ENCODE measurements at places on chromosomes 6 and 20.

- DNase-seq, result no peak
These were observed 23.3 kb downstream of the NQO2 start for GRCh38 chr6:3022765-3023662.

- DNase-seq, result no peak
These were observed 67.8 kb upstream of the NNAT start for GRCh38 chr20:37453288-37453687.

- no peak for DNase-seq
These were observed 84.2 kb downstream of the TCP11 start for GRCh38 chr6:35056952-35057351.

GRCh38 chr20:46569961-46570360, 19.5 kb upstream of the OCSTAMP start:
- no peak for DNase-seq

DNA sequence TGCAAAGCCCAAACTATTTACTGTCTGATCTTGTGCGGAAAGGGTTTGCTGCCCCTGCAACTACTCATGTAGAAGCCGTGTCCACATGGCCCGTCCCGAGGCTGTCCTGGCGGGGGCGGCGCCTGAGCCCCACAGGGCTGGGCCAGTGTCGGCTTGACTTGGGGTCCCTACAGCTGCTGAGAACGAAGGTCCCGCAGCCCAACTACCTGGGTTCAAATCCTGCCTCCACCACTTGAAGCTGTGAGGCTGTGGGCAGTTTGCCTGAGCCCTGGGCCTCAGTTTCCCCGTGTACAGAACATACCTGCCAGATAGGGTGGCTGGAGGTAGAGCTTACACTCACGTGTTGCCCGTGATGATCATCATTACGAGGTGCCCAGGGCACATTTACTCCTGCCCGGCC, 111.1 kb downstream of the SULF2 start:
- DNase-seq, result no peak

- DNase-seq, result no peak
These were observed 51.1 kb downstream of the GNAS start for GRCh38 chr20:58903614-58904013.

DNA sequence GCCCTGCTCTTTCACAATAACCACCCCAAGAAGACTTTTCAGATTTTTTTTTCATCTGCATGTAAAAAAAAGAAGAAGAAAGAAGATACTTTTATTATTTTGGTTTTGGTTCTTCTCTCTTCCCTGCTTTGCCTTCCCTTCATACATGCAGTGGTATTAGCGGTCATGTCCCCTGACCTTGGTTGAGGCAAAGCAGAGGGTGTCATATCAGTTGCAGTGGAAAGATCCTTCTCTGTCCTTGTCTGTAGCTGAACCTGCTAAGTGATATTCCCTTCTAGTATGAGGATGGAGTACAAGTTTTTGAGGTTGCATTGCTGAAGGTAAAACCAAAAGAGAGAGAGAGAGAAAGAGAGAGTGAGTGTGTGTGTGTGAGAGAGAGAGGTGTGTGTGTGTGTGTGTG, 345.7 kb downstream of the UTRN start:
- DNase-seq, result no peak

DNA sequence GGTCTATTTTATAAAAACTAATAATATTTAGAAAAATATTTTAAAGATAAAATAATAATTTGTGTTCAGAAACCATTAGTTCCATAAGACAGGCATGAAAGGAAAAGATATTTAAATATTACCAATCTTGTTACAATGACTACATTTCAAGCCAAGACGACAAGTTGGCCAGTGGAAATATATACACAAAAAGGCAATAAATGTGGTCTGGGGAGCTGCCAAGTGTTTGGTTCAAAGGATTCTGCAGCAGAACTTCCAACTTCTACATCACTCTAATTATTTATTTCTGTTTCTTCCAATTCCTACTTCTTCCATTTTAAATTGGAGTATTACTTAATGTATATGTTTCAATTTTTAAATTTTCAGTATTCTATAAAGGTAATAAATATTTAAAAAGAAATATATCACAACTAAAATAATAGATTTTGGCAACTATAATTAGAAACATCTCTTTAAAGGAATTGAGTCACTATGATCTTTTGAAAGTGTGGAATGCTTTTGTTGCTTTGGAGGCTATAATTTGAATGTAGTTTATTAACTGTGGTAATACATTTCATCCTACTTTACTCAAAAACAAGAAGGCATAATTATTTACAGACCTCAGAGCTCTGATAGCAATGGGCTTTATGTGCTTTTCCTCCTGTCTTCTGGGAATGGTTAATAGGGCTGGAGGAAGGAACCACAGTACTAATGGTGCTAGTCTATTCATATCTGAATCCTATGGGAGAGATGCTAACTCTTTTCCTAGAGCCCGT, 129.7 kb upstream of the FAM184A start:
- no peak for DNase-seq

GRCh38 chr20:44613575-44613974, 31.2 kb downstream of the PKIG start:
- no peak for DNase-seq

DNA sequence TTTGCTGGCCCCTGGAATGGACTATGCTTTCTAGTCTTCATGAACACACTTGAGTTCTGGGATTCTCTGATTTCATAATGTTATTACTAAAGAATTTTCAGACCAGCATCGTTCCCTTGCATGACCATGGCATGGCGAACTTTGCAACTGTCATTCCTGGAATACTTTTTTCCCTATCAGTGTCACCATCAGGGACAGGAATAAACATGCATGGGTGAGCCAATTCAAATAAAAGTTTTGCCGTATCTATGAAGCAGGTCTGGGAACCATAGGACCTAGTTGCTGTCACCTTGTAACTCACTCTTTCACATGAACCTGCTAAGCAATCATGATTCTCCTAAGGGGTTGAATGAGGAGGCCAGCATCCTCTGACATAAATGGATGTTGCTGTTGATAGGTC, 68.2 kb upstream of the AGPAT4 start:
- no peak for DNase-seq

DNA sequence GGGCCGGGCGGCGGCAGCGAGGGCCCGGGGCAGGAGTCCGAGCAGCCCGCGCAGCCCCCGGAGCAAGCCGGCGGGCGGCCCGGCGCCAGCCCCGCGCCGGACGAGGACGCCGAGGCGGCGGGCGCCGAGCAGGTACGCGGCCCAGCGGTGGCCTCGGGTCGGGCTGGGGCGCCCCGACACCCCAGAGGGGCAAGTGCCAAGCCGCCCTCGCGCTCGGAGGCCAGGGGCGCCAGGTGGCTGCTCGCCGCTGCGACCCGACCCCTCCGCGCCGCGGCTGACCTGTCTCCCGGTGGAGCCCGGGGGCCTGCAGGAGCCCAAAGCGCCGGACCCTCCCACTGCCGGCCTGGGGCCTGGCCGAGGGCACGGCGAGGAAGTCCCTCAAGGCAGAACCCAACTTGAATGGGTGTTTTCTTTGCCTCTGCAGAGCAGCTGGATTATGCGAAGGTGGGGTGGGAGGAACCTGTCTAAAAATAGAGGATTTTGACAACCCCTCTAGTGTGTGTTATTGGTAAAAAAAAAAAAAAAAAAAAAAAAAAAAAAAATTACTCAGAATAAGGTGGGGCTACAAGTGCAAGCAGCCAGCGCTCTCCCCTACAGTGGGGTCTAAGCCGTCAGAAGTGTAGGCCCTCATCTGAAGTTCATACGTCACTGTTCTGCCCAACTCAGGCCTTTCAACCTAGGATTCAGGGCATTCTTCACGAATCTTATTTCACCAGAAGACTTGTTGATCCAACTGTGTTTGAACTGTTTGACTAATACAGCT, 609 bp downstream of the OGFRL1 start:
- no peak for DNase-seq

GRCh38 chr6:36364669-36365479, 22.6 kb downstream of the ETV7 start:
- DNase-seq, result no peak

DNA sequence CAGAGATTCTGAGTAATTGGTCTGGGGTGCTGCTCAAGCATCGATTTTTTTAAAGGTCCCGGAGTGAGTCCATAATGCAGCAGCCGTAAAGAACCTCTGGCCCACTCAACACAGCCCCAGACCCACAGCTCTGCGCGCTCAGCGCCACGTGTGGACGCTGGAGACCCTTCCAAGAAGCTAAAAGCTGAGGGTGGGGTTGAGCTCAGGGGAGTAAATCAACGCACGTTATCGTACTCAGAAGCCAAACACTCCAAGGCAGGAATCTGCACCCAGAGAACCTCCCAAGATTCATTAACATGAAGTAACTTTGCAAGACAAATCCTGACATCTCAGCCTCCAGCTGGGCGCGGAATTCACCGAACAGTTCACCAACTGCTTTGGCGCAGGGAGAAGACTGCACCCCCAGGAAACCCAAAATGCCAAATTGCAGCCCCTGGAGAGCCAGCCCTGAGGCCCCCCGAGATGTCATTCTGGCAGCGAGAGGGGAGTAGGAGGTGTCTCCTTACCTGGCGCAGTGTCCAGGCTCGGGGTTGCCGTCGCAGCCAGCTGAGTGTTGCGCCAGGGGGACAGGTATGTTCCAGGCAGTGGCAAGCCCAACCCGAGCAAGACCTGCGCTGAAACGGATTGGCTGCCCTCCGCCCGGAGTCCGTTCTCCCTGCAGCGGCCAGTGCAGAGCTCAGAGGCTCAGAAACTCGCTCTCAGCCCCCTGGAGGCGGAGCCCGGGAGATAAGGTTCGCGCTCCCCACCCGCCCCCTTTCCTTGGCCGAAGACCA, at the start of gene COL21A1:
TSS of gene COL21A1 (minus strand) at position 700 of the 773 bp plus-strand sequence. CDS start 64,962 bp downstream, outside the sequence.
- DNase-seq, result peak; percentile 87

- DNase-seq, result no peak
These were observed 56.6 kb downstream of the PCMT1 start for GRCh38 chr6:149806127-149806526.

- no peak for DNase-seq
These were observed 758.8 kb downstream of the EYS start for GRCh38 chr6:64948261-64948660.

DNA sequence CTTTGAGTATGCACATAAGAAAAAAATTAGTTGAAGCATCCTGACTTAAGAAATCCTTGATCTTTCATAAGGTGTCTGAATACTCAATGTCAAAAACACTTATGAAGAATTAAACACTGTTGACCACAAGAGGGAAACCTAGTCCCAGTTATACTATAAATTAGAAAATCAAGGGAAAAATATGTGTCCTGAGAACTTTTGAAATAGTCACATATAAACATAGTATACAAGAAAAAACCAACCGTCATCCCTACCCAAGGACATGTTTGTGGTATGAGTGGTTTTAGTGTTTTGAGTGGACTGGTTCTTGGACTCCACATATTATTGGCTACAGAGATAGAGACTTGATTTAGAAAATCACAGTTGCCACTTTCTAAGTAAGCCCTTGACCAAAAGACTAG, 7.6 kb upstream of the HLA-DRA start:
- DNase-seq, result no peak

Measured in H1 (cell line).